ENCODE measurements at places on chromosomes 7 and 10.

DNA sequence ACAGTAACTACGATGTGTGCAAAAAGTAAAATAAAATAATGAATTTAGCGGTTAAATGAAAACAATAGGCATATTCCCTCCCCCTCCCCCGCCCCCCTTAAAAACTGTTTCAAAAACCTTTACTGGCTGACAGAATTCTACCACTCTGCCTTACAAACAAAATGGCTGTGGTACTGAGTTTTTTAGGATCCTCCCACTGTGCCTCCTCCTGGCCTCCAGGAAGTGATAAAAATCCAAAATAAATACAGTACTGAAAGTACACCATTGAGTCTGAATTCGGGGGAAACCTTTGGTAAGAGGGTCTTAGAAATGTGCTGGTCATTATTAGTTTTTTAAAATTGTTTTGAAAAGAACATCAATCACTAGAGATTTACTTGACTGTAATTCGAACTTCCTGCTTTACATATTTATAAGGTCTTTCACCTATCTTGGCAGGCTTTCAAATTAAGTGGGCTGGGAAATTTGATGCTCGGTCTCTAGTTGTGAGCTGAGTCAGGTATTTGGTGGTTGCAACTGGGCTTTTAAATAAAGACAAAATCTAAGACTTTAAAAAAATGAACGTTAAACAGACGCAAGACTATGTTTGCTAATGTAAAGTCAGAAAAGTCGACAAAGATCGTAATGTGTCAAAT, 32.5 kb upstream of the EPC1 start:
- DNase-seq: no peak

DNA sequence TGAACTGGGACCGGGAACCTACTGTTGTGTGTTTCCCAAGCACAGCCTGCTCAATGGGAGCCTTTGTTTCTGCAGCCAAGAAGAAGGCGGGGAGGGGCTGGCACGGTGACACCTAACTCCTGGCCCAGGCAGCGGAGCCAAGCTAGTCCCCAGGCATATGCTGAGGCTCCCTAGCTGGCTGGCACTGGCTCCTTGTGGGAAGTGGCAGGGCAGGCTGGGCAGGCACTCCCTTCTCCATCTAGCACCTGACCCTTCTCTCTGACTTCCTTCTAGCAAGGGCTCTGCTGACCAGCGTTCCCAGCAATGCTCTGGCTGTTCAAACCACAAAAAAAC, 325.0 kb downstream of the PLXNA4 start:
- no peak for DNase-seq

DNA sequence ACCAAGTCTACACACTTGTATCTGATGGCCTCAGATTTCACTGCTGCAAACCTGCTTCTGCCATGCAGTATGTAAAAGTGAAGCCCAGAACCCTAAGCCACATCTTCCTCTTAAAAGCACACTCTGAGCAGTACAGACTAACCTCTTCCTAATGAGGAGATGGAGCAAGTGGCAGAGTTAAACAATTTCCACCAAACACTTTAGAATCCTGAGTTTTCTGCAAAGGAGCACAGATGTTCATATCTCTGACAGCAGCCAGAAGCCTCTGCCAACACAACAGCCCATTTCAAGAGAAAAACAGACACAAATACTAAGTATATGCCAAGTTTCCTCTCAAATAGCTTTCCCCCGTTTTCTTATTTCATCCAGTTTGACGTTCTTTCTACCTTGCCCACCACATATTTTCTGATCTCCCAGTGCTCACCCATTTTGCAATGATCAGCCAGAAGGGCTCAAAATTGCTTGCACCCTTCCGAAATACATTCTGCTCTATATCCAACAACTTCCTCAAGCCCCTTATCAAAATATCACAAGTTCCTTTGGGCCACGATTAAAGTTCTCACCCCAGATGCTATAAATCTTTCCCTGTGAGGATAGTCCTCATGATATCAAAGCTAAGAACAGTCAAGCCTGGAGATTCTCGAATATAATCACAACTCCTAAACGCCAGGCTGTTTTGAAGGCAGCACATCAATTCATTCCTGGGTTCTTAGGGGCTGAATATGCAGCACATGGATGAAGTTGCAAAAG, 27.5 kb downstream of the ELMO1 start:
- no peak for DNase-seq

GRCh38 chr10:89207801-89208551, 859 bp upstream of the CH25H start:
- DNase-seq: no peak

- no peak for DNase-seq
Observed at GRCh38 chr10:87973635-87974034, 110.2 kb downstream of the PTEN start.

DNA sequence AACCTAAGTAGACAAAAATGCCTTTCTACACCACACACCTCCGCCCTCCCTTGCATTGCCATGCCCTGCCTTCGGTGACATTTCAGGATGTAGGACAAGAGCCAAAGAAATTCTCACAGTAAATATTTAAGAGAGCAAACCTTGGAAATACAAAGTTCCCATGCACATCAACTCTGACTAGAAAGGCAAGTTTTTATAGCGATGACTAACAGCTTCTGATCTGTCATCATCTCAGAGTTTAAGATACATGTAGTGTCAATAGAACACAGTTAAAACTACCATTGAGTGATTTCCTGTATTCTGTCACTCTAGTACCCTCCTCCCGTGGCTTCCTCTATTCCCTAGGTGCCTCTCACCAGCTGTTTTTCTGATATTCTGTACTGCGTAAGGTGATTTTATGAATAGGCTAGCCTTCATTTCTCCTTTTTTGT, 20.7 kb downstream of the SLC16A9 start:
- no peak for DNase-seq

- DNase-seq: no peak
Observed at GRCh38 chr7:73521636-73522104, 423 bp downstream of the BAZ1B start.

DNA sequence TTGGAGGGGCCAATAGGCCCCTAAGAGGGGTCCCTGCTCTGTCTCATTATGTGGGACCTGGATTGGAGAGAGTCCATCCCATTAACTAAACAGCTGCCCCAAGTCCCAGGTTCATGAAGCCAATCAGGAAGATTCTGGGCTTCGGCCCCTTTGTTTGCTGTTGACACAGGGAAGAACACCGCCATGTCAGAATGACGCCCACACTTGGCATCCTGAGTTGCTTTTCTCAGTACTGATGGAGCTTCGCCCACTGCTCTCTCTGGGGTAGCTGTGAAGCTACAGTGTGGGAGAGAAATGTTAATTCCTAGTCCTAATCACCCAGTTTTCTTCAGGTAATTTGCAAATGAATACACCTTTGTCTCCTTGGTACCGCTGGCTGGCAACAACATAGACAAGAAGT, 264.7 kb downstream of the GLRX3 start:
- no peak for DNase-seq

GRCh38 chr7:55593515-55594318, 21.4 kb upstream of the VOPP1 start:
- peak; percentile 55 for DNase-seq

DNA sequence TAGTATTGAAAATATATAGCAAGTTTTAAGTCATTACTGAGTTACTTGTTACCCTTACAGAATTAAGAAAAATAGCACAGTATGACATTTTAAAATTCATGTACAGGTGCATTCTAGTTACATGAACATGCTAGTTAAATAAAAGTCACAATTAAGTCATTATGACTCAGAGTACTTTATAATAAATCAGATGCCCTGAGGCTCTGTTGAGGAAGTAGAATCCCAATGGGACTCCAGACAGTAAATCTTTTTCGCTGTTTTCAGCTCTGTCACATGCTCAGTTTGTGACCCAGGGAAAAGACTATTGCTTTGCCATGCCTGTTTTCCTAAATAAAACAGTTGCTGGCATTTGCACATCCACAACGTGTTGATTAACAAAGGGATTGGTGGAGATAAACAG, 21.0 kb downstream of the NUDT13 start:
- no peak for DNase-seq

GRCh38 chr10:3786295-3787015, 1.4 kb upstream of the KLF6 start:
- no peak for DNase-seq

DNA sequence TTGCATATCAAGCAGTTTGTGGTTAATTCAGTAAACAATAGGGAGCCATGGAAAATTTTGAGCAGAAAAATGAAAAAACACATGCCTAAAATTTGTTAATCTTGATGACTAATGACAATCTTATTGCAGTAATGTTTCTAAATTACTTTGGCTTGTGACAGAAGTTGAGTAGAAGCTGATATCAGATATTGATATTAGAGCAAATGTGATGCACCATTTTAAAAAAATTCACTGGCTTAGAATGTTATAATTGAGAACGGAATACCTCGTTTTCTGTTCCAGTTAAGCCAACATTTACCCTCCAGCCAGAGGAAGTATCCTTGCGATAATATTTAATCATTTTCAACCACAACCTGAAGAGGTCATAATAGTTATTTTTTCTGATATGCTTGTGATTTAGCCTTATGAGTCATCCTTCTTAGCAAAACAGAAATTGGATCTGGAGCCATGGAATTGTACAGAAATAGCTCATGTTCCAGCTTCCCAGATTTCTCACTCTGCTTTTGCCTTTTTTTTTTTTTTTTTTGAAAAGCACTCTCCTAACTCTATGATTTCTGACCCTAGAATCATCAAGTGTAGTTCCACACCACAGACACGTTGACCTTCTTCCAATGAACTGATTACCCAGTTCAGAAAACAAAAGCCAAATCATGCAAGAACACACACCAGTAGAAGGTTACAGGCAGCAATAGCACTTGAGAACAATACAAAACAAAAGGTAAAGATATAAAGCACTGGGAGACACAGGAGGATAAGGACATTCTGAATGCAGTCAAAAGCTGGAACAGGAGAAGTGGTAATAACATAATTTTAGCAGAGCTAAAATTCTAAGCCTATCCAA, 96.8 kb upstream of the PHYHIPL start:
- no peak for DNase-seq

DNA sequence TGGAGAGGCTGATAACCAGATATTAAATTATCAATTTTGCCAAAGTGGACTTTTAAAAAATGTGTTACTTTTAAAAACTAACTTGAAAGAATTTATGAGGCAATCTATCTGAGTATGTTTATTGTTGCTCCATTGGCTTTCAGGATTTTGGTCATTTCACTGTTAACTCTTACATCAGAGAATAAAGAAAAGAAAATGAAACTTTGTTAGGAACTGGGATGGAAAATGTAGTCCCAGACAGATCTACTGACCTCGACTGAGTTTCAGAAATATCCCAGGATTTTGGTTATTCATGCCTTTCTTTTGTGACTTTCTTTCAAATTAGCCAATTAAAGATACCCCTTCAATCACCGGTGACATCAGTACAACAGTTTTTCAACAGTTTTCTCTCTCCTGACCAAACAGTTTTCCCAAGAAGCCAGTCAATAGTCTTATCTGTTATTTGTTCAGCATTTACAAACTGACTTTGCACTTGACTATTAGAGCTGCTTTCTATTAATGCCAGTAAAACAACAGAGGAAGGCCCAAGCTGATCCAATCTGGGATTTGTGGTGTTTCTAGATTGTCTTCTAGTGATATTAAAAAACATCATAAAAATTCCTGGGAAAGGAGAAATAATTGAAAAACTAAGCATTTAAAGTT, 35.8 kb downstream of the NRBF2 start:
- no peak for DNase-seq

DNA sequence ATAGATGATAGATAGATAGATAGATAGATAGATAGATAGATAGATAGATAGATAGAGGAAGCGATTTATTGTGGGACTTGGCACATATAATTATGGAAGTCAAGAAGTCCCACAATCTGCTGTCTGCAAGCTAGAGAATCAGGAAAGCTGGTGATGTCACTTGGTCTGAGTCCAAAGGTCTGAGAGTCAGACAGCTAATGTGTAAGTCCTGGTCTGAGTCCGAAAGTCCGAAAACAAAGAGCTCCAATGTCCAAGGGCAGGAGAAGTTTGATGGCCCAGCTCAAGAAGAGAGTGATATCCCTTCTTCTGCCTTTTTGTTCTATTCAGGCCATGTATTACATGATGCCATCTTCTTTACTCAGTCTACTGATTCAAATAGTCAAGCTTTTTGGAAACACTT, 53.8 kb upstream of the TCF7L2 start:
- no peak for DNase-seq

DNA sequence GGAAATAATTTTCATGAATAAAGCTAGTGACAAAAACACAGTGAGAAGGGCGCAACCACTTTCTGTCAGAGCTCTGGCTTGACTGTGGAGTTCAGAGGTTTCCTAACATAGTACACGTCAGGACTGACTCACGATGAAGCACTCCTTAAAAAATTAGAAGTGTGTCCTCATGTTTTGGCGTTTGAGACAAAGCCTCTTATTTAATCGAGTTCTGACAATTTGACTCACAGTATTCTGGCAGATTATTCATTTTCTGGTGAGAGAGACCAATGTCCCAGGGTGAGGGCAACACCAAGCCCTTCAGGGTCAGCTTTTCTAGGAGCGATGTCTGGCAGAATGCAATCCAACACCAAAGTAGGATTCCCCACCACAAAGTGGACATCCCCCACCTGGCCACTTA, 108.7 kb downstream of the DIP2C start:
- DNase-seq: no peak
